Activated CD8-positive, alpha-beta memory T cell treated with anti-CD3 and anti-CD28 coated beads for 1 hour (primary cell): ENCODE measurements at places on chromosomes 7 and 10.

- peak; percentile 62 for DNase-seq
These were observed at the start of gene MYO1G for GRCh38 chr7:44978511-44979366. MYO1G (minus strand) TSS chr7:44979015; CDS start chr7:44978961, 54 bp downstream.

GRCh38 chr7:128904381-128905197, 5.9 kb downstream of the KCP start:
- no peak for DNase-seq

- no peak for DNase-seq
These were observed 508.9 kb downstream of the RPS24 start for GRCh38 chr10:78542521-78542920.

DNA sequence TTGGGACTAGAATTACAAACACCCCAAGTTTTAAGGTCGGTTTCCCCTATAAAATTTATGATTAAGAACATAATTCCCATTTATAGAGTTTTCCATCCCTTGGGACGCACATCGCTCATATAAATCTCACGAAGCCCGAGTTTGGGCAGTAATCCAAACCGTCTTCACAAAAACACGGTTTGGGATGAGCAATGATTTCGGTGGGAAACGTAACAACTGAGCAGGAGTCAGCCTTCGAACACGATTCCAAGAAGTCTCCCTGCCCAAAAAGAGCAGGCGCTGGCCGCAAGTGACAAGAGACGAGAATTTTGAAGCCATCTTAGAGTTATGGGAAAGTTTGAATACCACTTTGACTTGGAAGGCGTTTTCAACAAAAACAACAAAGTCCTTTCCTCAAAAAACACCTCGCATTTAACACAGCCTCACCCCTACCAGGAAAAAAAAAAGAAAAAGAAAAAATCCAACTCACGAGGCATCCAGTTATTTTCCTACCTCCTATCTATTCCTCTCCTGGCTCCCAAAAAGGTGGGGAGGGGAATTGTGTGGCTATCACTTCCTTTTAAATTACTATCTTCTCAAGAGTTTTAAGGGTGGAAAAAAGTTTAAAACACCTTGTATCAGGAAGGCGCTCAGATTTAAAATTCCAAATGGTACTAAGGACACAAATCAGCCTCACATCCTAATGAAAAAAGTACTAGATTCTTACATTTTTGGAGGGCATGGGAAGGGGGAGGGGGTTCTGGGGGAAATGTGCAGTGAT, 1.6 kb downstream of the SEPHS1 start:
- no peak for DNase-seq

DNA sequence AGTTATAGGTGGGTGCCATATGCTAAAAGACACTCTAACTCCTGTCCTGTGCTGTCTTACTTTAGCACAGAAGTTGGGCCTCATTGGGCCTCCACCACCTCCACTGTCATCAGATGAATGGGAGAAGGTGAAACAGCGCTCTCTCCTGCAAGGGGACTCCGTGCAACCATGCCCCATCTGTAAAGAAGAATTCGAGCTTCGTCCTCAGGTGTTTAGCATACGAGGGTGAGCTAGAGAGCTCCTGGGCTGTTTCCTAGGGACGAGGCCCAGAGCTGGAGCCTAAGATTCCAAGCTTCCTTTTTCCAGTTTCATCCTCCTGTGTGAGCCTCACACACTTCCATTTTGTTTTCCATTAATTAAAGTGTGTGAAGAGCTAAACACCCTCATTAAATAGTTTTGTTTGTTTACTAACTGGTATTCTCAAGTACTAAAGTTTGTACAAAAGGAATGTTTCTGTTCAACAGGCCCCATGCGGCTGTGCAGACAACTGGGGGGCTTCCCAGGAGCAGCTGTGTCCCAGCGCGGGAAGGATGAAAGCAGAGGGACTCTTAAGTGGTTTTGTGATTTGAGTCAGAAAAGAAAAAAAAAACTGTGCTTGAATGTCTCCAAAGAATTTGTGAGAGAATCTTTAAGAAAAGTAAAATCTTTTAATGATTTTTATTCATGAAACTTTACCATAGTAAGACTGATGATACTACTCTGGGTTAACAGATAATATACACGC, 14.1 kb downstream of the RNF32 start:
- no peak for DNase-seq

GRCh38 chr7:11592699-11593098, 239.3 kb downstream of the THSD7A start:
- no peak for DNase-seq

DNA sequence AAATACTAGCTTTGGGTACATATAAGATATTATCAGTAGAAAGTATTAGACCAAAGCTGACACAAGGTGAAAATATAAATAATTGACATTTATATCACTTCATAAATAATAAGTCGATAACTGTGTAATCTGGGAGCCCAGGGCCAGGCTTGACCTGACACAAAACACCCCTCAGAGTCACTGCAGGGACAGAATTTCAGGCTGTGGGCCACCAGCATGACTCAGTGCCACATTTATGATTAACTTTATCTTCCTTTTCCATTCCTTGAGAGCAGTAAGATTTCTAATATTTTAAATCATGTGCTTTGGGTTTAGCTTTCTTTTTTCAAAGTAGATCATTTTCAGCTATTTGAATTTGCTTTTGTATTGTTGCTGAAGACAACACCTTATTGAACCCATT, 102.9 kb upstream of the NFE2L3 start:
- DNase-seq: no peak

GRCh38 chr10:89303161-89303560, 1.3 kb downstream of the IFIT2 start:
- DNase-seq: no peak

GRCh38 chr10:111338035-111338434, 261.2 kb downstream of the ADRA2A start:
- no peak for DNase-seq

DNA sequence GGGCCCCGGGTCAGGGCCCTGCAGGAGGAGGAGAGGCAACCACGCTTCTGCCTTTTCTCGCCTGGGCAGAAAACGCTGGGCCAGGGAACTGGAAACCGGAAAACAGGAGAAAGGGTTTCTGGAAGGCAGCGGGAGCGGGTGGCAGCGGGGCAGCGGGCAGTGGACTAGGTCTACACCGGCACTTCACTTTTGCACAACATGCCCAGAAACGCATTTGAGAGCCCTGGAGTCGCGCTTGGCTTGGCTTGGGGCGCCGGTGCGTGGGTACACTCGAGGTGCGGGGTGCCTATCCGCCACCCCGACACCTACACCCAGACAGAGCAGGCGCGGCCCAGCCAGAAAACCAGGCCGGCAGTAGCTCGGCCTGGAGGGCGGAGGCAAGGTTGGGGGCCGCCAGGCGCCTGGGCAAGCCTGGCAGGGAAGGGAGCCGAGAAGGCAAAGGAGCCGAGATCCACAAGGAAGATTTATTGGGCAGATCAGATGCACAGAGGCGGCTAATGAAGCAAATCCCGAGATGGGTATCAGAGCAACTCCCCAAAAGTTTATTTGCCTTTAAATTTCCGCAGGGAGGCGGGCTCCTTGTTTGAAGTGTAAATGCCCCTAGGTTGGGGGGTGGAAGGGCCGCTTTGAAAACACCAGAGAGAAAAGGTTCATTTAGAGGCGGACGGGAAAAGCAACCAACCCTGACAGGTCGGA, 3.2 kb upstream of the PAX2 start:
- no peak for DNase-seq

DNA sequence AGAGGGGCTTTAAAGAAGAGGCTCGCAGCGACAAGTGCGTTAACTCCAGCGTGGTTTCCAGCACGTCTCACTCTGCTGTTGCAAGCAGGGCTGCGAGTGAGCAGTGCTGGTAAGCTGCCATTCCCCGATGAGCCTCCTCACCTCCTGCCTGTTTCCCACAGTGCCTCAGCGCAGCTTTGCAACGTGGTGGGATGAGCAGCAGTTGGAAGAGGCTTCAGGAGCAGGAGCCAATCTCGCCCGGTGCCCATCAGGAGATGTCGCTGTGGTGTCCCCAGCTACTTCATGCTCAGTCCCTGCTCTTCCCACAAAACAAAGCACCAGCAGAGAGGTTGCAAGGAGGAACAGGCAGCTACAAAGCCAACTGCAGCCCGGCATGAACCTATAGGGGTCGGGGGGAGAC, 2.4 kb upstream of the ADARB2 start:
- no peak for DNase-seq

- DNase-seq: no peak
These were observed 205.3 kb downstream of the CHCHD3 start for GRCh38 chr7:132876576-132876975.

- no peak for DNase-seq
These were observed 985.8 kb downstream of the REEP3 start for GRCh38 chr10:64506963-64507362.

GRCh38 chr10:1574719-1575118, 162.6 kb downstream of the ADARB2 start:
- no peak for DNase-seq

GRCh38 chr10:5594271-5595049, 69.7 kb downstream of the CALML3 start:
- DNase-seq: no peak

GRCh38 chr10:78894841-78895195, 173.9 kb upstream of the ZMIZ1 start:
- DNase-seq: no peak

- no peak for DNase-seq
These were observed 2.9 kb downstream of the ADD3 start for GRCh38 chr10:110010486-110011378.

GRCh38 chr7:54397836-54398612, 144.2 kb upstream of the VSTM2A start:
- no peak for DNase-seq

GRCh38 chr10:101214446-101215396, 14.5 kb downstream of the LBX1 start:
- DNase-seq: peak; percentile 34

- no peak for DNase-seq
These were observed 9.9 kb upstream of the TEX36 start for GRCh38 chr10:125692601-125693523.

- no peak for DNase-seq
These were observed 1.8 kb downstream of the LLCFC1 start for GRCh38 chr7:142940966-142941535.

GRCh38 chr10:7533657-7534479, 123.0 kb upstream of the SFMBT2 start:
- no peak for DNase-seq

DNA sequence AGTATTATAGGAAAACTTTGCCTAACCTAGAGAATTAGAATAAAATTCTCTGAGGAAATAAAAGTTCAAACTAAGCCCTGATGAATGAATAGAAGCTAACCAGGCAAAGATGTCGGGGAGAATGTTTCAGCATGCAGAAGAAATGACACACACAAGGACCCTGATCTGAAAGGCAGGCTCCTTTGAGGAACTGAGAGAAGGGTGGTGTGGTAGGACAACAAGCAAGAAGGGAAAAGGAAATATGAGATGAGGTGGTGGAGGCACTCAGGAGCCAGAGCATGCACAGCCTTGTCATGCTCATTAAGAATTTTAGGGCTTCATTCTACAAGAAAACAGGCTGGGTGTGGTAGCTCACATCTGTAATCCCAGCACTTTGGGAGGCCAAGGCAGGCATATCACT, 90.6 kb downstream of the ARHGAP12 start:
- DNase-seq: no peak

DNA sequence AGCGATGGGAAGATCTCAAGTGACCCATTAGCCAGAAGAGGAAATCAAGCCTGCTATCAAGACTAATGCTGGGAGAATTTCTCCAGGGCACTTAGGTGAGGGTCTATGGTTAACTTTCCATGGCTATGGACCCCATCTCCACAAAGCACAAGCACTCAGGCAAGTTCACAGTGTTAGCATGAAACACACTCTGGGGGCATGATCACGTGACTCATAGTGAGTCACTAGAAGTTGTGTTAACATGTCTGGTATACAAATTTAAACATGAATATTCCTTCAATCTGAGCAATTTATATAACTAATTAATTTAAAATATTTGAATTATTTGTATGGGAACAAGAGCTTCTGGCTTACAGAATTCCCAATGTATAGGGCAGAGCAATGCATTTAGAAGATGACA, 131.8 kb downstream of the FAM204A start:
- no peak for DNase-seq

DNA sequence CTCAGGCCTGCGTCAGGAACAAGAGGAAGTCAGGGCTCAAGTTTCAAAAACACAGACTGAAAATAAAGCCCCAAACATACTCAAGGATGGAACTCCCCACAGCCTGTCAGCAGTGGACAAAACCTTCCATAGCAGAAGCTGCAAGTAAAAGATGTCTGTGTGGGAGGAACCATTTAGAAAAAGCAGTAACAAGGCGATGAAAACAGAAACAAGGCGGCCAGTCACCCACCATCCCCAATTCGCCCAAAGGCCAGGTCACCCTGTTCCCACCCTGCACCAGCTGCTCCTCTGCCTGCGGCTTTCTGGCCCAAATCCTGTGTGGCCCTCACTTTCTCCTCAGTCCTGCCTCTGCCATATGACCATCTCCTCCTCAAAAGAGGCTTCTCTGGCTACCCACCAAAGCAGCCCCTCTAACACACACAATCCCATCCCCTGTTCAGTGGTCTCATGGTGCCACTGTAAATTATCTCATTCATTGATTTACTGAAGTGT, 27.8 kb downstream of the KCNMA1 start:
- no peak for DNase-seq

GRCh38 chr10:132876131-132876860, 66.1 kb downstream of the CFAP46 start:
- DNase-seq: no peak

DNA sequence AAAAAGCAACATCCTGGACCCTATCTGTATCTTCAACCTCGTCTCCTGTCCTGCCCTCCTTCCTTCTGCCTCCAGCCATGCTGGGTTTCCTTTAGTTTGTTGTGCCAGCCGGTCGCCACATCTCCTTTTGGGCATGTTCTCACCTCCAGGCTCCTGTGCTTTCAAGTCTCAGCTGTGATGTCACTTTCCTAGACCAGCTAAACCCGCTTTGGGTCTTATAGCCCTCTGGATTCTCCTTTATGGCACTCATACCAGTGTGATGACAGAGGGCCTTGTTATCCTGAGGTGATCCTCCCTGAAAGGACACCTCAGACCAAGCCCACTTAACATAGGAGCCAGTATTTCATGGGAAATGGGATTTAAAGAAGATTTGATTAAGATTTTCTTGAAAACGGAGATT, 108.6 kb downstream of the EMX2 start:
- no peak for DNase-seq

DNA sequence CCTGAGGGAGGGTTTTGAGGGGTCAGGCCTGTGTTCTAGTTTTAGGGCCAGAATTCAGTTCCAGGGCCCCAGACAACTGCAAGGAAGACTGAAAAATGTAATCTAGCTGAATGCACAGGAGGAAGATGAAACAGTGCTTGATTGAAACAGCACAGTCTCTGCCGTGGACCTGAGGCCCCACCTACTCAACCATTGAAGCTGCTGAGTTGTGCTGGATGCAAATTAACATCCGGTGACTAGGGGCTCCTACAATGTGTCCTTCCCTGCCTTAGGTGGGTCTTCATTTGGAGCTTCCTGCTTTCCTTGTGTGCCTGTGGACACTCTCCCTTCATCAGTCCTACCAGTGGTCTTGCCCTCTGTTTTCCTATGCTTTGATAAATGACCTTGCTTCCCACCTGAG, 5.7 kb downstream of the GLRX3 start:
- no peak for DNase-seq
